GM23248 (cell line): ENCODE measurements at places on chromosomes 5 and 9. TPM values are rescaled to one million over a fixed set of nuclear protein-coding genes. Genes with fewer than 3 reads are reported as not detected.

Gene BTNL8
- total RNA-seq: not detected in 2 replicates

DNA sequence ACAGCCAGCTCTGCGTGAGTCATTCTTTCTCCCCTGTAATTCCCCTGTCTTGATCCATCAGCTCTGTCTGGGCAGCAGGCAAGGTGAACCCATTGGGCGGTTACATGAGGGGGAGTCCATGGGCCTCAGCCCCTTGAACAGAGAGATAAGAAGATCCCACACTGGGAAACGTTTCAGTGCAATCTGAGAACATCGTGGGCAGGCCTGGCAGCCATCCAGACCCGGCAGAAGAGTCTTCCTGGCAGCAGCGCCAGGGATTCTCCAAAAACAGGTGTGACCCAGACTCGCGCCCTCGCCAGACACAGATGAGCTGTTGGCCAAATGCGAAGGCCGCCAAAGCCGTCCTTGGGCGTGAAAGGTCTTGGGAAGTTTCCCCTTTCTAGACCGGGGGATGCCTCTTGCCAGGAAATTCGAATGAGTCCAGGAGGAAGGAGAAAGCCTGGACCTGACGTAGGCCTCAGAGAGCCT lies 6.4 kb upstream of the SLC12A7 start:
- no peaks in the 10 kb centered on the region for H3K27me3 ChIP-seq
- H3K4me3 ChIP-seq: no peak overlapping the region
- no peaks in the 10 kb centered on the region for H3K36me3 ChIP-seq
- H3K4me1 ChIP-seq: no peaks in the 10 kb centered on the region

DNA sequence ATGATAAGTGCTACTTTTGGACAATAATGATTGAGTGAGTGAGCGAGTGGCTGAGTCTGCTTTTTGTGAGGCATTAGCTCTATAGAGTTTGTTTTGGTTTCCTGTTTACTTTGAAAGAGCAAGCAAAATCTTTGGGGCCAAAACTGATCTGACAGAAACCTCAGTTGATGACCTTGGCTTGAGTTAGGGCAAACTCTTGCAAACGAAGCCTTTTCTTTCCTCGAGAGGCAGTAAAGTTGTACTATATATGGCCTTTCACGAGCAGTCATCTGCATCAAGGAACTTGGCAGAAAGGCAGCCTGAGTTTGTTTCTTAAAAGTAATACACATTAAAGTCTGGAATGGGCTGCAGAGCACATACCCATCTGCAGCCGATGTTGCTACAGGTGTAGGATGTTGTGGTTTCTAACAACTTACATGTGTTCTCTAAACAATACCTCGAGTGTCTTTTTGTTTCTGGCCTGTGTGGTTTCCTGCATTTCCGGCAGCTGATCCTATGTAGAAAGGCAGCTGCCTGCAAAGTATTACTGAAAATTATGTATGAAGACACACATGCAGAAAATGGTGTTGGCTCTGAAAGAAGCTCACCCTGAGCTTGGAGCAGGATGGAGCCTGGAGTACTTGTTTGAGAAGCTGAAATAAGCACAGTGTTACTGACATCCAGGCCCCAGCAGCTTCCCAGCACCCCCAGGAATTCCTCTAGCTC lies 60.8 kb downstream of the FOXD1 start:
- no peak overlapping the region for H3K4me3 ChIP-seq
- H3K27ac ChIP-seq: no peak overlapping the region
- no peak for DNase-seq
- H3K36me3 ChIP-seq: no peaks in the 10 kb centered on the region; the same call in 1 of the 2 replicates
- H3K4me1 ChIP-seq: peaks cover 35% of the 10 kb centered on the region
- no peaks in the 10 kb centered on the region for H3K27me3 ChIP-seq

GRCh38 chr5:60487885-60488442 lies 212.0 kb downstream of the DEPDC1B start:
- H3K27ac ChIP-seq: no peak overlapping the region
- peak overlapping the region; percentile 46 for H3K4me3 ChIP-seq
- peaks cover 13% of the 10 kb centered on the region for H3K27me3 ChIP-seq

DNA sequence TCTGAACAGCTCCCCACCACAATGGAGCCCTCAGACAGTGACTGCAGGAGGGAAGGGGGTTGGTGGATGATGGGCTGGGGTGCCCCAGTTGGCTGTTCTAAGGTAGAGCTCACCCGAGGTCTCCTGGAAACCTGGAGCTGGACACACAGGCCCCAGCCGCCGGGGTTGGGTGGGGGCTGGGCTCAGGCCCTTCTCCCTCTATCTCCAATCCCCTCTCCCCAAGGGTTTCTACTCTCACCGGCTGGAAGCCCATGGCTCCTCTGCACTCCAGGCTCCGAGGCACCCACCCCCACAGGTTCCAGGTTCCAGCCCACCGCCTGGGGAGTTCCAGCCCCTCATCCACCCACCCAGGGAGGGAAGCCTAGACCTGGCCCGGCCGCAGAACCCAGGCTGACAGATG lies 766 bp downstream of the NR5A1 start:
- peaks cover 42% of the 10 kb centered on the region for H3K27me3 ChIP-seq
- no peak overlapping the region for H3K27ac ChIP-seq
- H3K36me3 ChIP-seq: no peaks in the 10 kb centered on the region
- H3K4me1 ChIP-seq: no peaks in the 10 kb centered on the region
- no peak overlapping the region for H3K4me3 ChIP-seq

DNA sequence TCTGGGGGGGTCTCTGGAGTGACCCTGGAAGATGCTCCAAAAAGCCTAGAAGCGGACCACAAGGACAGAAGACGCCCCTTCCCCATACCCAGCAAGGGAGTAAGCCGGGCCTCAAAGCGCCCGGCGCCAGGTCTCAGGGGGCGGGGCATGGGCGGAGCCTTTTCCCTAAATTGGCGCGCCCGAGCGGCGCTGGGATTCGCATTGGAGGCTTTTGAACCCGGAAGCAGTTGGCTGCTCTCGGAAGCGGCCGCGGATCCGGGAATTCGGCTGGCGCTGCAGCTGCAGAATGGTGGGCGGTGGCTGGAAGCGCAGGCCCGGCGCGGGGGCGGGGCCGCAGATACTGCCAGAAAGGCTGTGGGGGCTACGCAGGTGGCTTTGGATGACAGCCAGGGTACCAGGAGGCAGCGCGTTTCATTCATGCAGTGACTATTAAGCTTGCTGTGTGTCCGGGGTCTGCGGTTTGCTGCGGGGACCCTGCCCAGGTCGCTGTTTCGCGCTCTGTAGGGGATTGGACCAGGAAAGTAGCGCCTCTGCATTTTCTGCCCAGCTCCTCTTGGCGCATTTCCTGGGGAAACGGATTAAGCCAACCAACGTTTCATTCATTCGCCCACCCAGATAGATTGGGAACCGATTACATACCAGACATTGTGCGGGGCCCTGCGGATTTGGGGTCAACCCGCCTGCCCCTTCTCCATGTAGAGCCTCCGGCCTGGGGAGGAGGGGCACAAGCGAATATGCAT lies 83.0 kb upstream of the FREM1 start:
- no peaks in the 10 kb centered on the region for H3K36me3 ChIP-seq
- H3K27me3 ChIP-seq: no peaks in the 10 kb centered on the region
- H3K4me1 ChIP-seq: peaks cover 23% of the 10 kb centered on the region
- H3K4me3 ChIP-seq: peak overlapping the region; percentile 88
- peak; percentile 99 for DNase-seq
- peak overlapping the region; percentile 81 for H3K27ac ChIP-seq

GRCh38 chr5:31993165-31993961 lies 180.8 kb downstream of the GOLPH3 start:
- no peaks in the 10 kb centered on the region for H3K36me3 ChIP-seq
- peaks cover 14% of the 10 kb centered on the region; the same call in 1 of the 2 replicates for H3K27me3 ChIP-seq
- DNase-seq: peak; percentile 71
- peak overlapping the region; percentile 48 for H3K27ac ChIP-seq
- H3K4me1 ChIP-seq: peaks cover 36% of the 10 kb centered on the region

- H3K4me3 ChIP-seq: no peak overlapping the region
- H3K27ac ChIP-seq: no peak overlapping the region
- peaks cover 6% of the 10 kb centered on the region; the same call in 1 of the 2 replicates for H3K36me3 ChIP-seq
- H3K4me1 ChIP-seq: no peaks in the 10 kb centered on the region
- H3K27me3 ChIP-seq: no peaks in the 10 kb centered on the region
- no peak for DNase-seq
Measured at GRCh38 chr5:132277971-132278853, 16.0 kb upstream of the SLC22A4 start.

DNA sequence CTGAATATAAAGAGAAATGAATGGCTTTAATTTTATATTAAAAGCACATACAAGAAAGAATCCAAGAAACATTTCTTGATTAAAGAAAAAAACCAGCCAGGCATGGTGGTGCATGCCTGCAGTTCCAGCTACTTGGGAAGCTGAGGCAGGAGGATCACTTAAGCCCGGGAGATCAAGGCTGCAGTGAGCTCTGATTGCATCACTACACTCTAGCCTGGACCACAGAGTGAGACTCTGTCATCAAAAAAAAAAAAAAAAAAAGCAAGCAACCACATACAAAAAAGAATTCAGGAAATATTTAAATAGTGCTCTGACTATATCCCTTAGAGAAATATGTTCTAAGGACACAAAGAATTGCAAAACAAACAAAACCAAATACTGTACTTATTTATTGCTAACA lies 2.5 kb upstream of the PLAC8L1 start:
- DNase-seq: peak; percentile 20
- H3K4me1 ChIP-seq: no peaks in the 10 kb centered on the region
- peaks cover 12% of the 10 kb centered on the region for H3K36me3 ChIP-seq
- H3K27me3 ChIP-seq: no peaks in the 10 kb centered on the region
- H3K4me3 ChIP-seq: no peak overlapping the region

DNA sequence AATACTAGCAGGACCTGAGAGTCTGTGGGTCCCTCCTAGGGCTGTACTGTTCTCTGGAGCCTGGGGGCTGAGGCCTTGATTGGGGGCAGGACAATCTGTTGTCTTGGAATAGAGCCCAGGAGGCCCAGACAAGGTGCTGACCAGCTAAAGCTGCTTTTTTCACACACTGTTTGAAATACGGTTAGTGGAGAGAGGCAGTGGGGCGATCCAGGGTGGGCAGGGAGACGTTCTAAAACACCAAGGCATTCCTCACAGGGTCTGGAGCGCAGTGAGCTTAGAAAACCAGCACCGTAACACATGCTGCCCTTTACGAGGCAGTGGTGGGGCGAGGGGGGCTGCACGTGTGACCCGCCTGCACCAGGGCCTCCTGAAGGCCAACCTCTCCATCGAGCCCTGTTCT lies 55.1 kb downstream of the EHMT1 start:
- H3K4me1 ChIP-seq: no peaks in the 10 kb centered on the region
- no peaks in the 10 kb centered on the region for H3K27me3 ChIP-seq
- no peak overlapping the region for H3K4me3 ChIP-seq
- no peak overlapping the region for H3K27ac ChIP-seq
- no peaks in the 10 kb centered on the region for H3K36me3 ChIP-seq

GRCh38 chr5:113311301-113311700 lies 123.5 kb downstream of the TSSK1B start:
- H3K27ac ChIP-seq: no peak overlapping the region
- no peak overlapping the region for H3K4me3 ChIP-seq
- DNase-seq: no peak
- no peaks in the 10 kb centered on the region for H3K27me3 ChIP-seq
- H3K4me1 ChIP-seq: no peaks in the 10 kb centered on the region; the same call in 1 of the 2 replicates

DNA sequence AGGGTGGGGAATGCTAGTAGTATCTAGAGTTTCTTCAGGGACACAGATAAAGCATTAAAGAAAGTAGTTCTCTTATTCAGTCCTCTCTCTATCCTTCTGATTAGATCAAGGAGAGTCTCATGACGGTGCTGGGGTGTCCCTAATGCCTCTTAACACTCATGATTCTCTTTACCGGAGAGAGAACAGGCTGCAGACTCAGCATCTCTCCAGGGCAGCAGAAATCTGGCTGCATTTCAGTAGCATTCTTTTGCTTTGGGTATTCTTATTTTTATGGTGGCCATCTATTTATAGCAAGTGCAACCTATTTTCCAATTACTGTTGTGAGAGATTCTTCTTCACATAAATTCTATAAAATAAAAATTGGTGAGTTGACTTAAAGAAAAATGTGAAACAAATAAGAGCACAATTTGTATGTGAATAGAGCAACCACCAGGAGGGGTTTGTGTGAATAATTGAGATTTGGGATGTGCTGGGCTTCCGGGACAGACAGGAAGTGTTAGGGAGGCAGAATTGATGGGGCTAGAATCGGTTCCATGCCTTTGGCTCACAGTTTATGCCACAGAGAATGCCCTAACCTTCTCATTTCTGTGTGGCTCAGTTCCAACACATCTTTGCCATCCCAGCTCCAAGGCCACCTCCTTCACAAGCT lies 23.8 kb upstream of the BOD1 start:
- no peak overlapping the region for H3K27ac ChIP-seq
- DNase-seq: no peak
- H3K27me3 ChIP-seq: peaks cover 14% of the 10 kb centered on the region; the same call in 1 of the 2 replicates
- no peak overlapping the region for H3K4me3 ChIP-seq
- H3K4me1 ChIP-seq: no peaks in the 10 kb centered on the region; the same call in 1 of the 2 replicates

- no peaks in the 10 kb centered on the region for H3K4me1 ChIP-seq
- no peaks in the 10 kb centered on the region for H3K36me3 ChIP-seq
- no peaks in the 10 kb centered on the region for H3K27me3 ChIP-seq
- H3K27ac ChIP-seq: no peak overlapping the region
Measured at GRCh38 chr9:138078846-138079245, 201.3 kb downstream of the CACNA1B start.

DNA sequence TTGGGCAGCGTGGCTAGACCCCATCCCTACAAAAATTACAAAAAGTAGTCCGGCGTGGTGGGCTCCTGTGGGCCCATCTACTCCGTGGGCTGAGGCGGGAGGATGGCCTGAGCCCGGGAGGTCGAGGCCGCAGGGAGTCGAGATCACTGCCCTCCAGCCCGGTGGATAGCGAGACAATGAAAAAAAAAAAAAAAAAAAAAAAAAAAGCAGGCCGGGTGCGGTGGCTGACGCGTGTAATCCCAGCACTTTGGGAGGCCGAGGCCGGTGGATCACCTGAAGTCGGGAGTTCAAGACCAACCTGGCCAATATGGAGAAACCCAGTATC lies 110.5 kb upstream of the LPCAT1 start:
- DNase-seq: no peak
- H3K27me3 ChIP-seq: no peaks in the 10 kb centered on the region
- peak overlapping the region; percentile 79 for H3K4me3 ChIP-seq

- no peaks in the 10 kb centered on the region for H3K4me1 ChIP-seq
- H3K27me3 ChIP-seq: peaks cover 7% of the 10 kb centered on the region; the same call in 1 of the 2 replicates
- no peak overlapping the region for H3K4me3 ChIP-seq
- DNase-seq: no peak
- H3K36me3 ChIP-seq: no peaks in the 10 kb centered on the region
- H3K27ac ChIP-seq: no peak overlapping the region
Measured at GRCh38 chr5:11052871-11053270, 291.8 kb upstream of the DAP start.
